ENCODE measurements at places on chromosomes 2 and 18.
A peak's percentile ranks its signal among the peaks of the same experiment; 100 is the strongest.

- no peak for DNase-seq
Observed at GRCh38 chr2:205034034-205034433, 488.8 kb downstream of the PARD3B start.

DNA sequence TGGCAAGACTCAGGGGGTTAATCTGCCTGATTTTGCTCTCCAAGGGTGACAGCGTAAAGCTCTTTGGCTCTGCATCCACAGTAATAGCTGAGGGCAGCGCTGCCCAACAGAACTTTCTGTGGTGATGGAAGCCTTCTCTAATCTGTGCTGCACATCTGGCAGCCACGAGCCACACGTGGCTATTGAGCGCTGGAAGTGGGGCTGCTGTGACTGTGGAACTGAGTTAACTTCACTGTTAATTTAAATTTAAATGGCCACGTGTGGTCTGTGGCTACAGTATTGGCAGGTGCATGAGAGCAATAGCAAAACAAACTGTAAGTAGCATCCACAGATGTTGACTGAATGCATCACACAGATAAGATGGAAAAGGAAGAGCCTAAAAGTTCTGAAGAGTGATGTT is 47.3 kb upstream of the TMEM200C start:
- DNase-seq, result no peak

DNA sequence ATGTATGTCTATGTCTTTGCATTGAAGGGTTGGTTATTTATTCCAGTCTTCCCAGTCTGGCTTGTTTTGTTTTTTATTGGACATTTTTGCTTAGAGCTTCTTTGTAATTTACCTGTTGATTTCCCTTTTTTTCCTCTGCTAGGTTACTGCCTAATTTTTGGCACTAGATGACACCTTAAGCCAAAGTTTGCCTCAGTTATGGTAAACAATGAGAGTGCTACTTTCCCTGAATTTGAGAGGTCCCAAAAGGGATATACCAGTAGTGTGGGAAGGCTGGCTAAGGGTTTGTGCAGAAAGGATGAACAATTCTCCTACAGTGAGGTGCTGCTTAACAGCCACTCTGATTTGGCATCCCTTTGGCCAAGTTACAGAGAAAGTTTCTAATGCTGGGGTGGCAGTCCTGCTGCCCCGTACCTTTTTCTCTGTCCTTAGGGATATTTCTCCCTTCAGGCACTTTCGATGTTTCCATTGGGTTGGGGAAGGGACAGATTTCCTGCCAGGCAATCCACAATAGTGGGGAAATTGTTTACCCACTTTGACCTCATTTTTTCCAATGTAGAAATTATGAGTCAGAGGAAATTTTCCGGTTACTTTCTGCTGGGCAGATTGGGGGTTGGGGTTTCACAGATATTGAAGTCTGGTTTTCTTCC is 354.9 kb downstream of the PTPRM start:
- DNase-seq, result no peak

- DNase-seq, result no peak
Observed at GRCh38 chr2:27079233-27080139, 1.1 kb downstream of the EMILIN1 start.

GRCh38 chr2:151437630-151438029 is 27.9 kb downstream of the RIF1 start:
- no peak for DNase-seq

DNA sequence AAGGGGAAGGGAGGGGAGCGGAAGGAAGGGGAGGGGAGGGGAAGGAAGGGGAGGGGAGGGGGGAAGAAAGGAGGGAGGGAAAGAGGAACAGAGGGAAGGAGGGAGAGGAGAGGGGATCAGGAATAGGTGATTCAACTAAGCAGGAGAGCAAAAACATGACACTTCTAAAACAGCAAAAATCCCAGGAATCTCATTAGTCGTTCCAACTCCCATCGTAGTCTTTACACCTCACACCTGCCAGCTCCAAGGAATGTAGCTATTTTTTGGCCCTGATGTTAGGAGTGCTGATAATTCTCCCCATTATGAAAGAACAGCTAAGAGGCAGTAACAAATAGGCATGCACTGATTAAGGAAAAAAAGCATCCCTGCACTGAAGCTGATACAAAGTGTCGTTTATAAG is 709.9 kb upstream of the PKDCC start:
- DNase-seq, result no peak

DNA sequence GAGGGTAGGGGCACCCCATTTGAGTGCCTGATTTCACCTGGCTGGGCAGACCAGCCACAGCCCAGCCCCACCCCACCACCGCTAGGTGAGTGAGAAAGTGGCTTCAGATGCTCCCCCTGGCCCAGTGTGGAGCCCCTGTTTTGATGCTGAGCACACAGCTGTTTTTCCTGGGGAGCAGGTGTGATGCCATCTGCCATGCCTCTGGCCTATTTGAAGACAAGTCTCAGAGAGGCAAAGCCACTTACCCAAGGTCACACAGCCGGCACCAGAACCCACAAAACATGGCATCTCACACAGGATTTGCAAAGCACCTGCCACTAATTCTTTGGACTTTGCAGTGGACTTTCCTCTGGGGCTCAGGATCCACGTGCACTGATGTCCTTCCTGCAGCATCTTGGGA is 131.3 kb downstream of the INHBB start:
- peak; percentile 58 for DNase-seq

DNA sequence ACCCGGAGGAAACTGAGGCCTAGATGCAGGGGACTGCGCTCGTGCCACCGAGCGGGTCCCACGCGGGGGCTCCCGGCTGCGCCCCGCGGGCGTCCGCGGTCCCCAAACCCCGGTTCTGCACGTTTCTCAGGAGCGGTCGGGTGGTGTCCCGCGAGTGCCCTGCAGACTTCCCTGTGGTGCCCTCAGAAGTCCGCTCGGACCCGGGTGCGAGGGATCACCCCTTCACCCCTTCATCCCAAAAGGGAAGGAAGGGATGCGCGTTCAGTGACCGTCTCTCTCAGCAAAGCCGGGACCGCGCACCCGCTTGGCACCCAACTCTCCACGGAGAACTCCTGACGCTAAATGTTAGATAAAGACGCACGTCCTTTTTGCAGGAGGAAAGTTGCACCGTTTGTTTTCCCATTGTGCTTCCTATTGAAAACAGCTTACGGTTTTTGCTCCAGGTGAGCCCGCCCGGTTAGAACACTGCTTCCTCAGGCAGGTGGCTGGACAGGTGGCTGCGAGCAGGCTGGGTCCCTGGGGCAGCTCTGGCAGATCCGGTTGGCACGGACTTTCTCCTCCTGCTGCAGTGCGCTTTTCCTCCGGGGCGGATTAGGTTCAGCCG is 779 bp downstream of the DGKD start:
- peak; percentile 66 for DNase-seq

GRCh38 chr2:45855374-45855773 is 203.9 kb downstream of the PRKCE start:
- DNase-seq, result no peak
